ENCODE measurements at places on chromosomes 6 and 20.

GRCh38 chr6:153121311-153121710 is 9.8 kb downstream of the RGS17 start:
- DNase-seq = no peak

- DNase-seq = no peak
Measured at GRCh38 chr6:65416621-65417020, 290.4 kb downstream of the EYS start.

DNA sequence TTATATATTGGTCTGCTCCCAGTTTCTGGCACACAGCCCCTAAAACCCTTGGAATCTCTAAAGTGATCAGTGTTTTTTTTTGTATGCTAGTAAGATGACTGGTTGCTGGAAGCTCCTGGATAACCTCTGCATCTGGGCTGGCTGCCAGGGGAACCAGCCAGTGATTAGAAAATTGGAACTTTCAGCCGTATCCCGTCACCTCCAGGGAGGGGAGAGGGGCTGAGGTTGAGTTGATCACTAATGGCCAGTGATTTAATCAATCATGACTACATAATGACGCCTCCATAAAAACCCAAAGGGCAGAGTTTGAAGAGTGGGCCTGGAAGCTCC is 48.0 kb upstream of the NOP56 start:
- DNase-seq = no peak

GRCh38 chr20:57586370-57586793 is 25.5 kb downstream of the PCK1 start:
- DNase-seq = no peak

DNA sequence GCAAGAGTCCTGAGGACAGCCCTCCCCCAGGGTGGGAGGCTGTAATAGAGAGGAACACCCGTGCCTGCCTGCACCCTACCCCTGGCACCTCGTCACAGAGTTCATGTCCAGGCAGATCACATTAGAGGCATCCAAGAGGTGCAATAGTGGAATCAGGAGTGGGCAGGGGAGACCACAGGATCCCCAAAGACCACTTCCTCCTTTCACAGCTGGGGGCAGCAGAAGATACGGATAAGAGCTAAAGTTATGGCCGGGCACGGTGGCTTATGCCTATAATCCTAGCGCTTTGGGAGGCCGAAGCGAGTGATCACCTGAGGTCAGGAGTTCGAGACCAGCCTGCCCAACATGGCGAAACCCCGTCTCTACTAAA is 1.5 kb upstream of the CAPN11 start:
- DNase-seq = no peak

- peak; percentile 22 for DNase-seq
Measured at GRCh38 chr6:37173493-37174195, 3.7 kb downstream of the PIM1 start.

GRCh38 chr6:158071121-158072082 is 89.7 kb downstream of the SYNJ2 start:
- DNase-seq = no peak

DNA sequence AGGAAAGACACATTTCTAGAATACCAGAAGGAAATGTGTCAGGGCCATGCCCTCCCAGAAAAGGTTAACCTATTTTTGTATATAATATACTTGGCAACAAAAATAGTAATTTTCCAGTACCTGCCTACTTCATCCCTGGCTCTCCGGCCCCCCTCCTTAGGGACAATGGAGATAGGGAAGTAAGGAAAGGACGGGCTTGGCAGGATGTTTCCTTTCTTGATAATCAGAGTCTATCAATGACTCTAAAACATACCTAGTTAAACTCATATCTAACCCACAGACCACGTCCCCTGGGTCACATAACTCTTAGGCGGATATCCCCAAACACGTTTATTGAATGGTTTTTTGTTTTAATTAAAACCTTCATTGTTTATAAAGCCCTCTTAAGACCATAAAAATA is 11.8 kb downstream of the UQCC2 start:
- no peak for DNase-seq

DNA sequence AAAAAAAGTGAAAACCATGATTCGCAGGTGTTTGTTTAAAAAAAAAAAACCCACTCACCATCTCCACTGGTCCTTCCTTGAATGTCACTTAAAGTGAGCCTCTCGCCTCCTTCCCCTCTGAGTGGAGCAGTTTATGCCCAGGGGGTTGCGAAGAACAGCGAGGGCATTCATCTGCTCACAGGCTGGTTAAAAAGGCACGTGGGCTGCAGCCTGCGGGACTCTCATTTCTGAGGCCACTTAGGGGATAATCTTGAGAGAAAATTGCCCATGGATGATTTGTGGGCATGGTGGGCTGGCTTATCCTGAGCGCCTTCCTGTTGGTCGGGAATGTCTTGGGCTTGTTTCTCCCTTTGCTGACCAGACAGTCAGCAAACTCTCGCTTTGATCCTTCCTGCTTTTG is 18.9 kb downstream of the BCAS4 start:
- DNase-seq = no peak

GRCh38 chr6:108945681-108946159 is 97.5 kb downstream of the ARMC2 start:
- no peak for DNase-seq

- DNase-seq = no peak
Measured at GRCh38 chr6:31776485-31776988, 591 bp downstream of the VWA7 start.

DNA sequence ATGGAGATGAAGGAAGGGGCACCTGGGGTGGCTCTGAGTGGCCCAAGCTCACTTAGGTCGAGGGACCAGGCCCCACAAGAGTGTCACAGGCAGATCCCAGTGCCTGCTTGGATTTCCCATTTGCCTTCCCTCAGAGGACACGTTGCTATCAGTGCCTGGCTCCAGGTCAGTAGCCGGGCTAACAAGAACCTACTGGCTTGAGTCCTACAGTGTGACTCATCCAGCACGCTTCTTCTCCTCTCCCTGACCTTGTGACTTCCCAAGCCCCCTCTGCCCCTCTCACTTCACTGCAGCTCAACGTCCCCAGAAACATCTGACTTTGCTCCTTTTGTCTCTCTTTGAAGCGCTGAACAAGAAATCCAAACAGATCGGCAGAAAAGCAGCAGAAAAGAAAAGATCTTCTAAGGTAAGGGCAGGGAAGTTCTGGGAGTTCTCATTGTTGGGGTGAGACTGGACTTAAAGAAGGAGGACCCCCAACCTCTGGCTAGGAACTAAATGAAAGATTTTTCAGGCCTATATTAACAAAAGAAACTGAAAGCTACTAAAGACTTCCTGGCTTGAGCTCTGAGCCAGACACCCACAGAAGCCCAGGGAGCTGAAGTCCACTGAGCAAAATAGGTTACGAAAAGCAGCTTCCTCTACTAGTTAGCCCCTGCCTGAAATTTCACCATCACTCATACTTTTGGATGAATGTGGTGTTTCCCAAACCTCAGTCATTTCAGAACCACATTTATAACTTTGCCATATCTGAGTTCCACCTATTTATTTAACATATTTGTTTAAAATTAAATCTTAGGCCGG is 21.5 kb downstream of the ASIP start:
- no peak for DNase-seq

- DNase-seq = no peak
Measured at GRCh38 chr20:19344341-19344740, 131.9 kb downstream of the SLC24A3 start.

GRCh38 chr6:137870744-137871247 is 3.7 kb downstream of the TNFAIP3 start:
- DNase-seq = peak; percentile 64

GRCh38 chr6:5956939-5957338 is 49.8 kb downstream of the NRN1 start:
- DNase-seq = no peak

DNA sequence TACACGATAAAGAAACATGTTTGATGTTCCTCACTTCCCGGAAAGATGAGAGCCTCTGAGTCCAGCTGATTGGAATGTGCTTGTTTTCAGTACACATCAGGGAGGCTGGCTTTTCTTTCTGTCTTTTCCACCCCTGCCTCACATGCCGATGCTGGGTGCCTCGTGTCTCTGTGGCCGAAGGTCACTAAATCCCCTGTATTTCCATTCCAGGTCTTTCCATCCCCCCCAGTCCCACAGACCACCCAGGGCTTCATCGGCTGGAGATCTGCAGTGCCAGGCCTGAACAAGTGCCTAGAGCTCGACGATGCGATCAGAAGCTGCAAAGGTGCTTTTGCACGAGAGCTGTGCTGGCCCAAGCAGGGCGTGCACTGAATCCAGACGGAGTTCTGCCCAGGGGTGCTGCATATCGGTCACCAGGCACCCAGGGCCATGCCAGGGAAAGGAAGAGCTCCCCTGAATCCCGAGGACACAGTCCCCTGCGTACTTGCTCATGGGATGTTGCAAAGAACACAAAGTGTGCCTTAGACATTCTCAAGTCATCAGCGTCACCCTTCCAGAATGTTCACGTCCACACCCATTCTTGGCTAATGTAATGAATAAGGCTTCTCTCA is 67.9 kb downstream of the ANKRD60 start:
- no peak for DNase-seq

GRCh38 chr6:17349427-17349826 is 44.0 kb upstream of the CAP2 start:
- DNase-seq = no peak

- no peak for DNase-seq
Measured at GRCh38 chr6:117215353-117216090, 49.8 kb upstream of the VGLL2 start.

GRCh38 chr20:24795436-24795835 is 153.6 kb upstream of the CST7 start:
- DNase-seq = no peak

DNA sequence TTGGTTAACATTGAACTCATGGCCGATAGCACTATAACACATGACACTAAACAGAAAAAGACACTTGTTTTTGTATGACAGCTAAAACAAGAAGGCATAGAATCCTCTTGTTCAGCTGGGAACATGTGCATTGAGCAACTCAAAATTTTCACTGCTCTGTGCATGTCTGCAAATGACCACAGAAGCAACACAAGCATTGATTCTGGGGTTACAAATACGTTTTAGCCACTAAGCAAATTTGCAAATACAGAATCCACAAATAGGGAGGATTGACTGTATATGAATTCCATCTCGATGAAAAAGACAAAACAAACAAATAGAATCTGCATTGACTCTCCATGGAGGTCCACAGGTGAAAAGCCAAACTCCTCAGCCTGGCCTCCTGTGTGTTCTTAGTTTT is 31.7 kb downstream of the C6orf132 start:
- DNase-seq = no peak

- DNase-seq = no peak
Measured at GRCh38 chr20:54382419-54382818, 93.0 kb upstream of the DOK5 start.

- no peak for DNase-seq
Measured at GRCh38 chr6:114284281-114284680, 58.5 kb downstream of the HS3ST5 start.

DNA sequence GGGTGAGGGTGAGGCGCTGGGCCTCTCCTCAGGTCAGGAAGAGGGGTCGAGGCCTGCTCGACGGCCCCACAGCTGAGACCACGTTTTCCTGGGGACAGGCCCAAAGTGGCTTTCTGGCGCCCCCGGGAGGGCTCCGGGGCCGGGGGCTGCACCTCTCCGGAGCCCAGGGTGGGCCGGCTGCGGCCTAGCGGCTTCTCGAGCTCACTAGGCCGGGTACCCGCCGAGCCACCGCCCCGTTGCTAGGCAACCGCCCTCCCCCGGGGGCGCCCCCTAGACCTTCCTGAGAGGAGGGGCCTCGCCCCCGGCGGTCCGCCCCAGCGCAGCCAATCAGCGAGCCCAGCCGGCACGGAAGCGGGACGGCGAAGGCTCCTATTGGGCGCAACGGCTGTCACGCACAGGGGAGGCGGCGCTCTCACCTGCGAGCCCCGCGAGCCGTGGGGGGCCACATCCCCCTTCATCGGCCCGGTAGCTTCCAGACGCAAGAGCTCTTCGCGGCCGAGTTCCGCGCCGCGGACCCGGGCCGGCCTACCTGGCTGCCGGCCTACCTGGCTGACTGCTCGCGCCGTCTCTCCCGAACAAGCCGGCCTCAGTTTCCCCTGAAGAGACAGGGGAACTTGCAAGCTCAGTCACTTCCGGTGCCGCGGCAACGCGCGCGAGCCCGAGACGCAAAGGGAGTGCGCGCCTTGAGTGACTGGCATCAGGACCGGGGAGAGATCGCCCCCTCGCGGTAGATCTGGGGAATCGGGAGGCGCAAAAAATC is 831 bp upstream of the BCL2L1 start:
- peak; percentile 98 for DNase-seq

GRCh38 chr20:13271977-13272975 is 51.2 kb downstream of the ISM1 start:
- DNase-seq = no peak

DNA sequence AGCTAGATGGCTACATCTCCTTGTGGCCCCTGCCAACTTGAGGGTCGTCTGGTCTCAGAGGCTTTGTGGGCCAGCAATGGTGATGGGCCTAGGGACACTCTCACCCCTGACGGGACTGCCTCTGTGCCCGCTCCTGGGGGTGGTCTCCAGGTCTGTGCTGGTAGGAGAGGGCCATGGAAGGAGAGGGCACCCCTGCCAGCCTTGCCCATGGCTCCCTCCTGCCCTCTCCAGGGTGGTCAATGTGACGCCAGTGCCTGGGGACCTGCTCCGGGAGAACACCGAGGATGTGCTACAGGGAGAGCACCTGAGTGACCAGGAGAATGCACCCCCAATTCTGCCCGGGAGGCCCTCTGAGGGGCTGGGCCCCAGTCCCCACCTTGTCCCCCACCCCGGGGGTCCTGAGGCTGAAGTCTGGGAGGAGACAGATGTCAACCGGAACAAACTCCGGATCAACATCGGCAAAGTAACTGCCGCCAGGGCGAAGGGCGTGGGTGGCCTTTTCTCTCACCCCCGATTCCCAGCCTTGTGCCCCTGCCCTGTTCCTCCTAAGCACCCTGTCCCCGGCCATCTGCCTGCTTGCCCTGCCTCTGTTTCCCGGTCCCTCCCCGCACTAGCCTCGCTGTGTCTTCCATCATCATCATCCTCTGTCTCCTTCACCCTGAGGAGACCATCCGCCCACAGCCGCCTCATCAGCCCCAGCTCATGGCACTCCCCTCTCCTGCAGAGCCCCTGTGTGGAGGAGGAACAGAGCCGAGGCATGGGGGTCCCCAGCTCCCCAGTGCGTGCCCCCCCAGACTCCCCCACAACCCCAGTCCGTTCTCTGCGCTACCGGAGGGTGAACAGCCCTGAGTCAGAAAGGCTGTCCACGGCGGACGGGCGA is 15.8 kb downstream of the TTBK1 start:
- DNase-seq = no peak

- no peak for DNase-seq
Measured at GRCh38 chr6:157944983-157945931, 36.4 kb upstream of the SYNJ2 start.

- no peak for DNase-seq
Measured at GRCh38 chr6:621931-622330, 35.0 kb downstream of the HUS1B start.

DNA sequence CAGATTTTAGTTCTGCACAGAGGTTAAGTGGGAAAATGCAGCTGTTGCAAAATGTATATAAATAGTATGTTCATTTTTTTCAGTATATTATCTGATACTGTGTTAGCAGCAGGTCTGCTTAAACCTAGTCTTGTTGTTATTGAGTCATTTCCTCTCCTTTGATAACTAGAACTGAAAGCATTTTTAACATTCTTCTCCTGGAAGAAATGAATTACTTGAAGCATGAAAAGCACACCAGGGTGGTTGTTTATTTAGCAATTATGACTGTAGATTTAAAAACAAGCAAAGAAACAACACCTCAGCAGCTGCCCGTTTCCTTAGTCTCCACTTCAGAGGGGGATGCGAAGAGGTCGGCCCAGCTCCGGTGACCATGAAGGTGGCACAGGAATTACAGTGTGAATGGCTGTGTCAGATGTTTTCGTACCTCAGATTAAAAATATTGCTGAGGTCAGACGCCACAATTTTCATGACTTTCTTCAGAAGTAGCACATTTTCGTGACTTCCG is 53.5 kb downstream of the GOPC start:
- no peak for DNase-seq
